HCT116 (cell line): ENCODE measurements at places on chromosomes 7 and 10. TPM values are rescaled to one million over a fixed set of nuclear protein-coding genes. Genes with fewer than 3 reads are reported as not detected.

The C7orf33 gene
- total RNA-seq, result not detected

The FOXL3 gene
- not detected for total RNA-seq

The CCDC3 gene
- total RNA-seq, result 10.5 TPM

The GCC1 gene
- 17.9 TPM for total RNA-seq
